ENCODE measurements at places on chromosomes 11 and 22. TPM values are rescaled to one million over a fixed set of nuclear protein-coding genes. Genes with fewer than 3 reads are reported as not detected.

DNA sequence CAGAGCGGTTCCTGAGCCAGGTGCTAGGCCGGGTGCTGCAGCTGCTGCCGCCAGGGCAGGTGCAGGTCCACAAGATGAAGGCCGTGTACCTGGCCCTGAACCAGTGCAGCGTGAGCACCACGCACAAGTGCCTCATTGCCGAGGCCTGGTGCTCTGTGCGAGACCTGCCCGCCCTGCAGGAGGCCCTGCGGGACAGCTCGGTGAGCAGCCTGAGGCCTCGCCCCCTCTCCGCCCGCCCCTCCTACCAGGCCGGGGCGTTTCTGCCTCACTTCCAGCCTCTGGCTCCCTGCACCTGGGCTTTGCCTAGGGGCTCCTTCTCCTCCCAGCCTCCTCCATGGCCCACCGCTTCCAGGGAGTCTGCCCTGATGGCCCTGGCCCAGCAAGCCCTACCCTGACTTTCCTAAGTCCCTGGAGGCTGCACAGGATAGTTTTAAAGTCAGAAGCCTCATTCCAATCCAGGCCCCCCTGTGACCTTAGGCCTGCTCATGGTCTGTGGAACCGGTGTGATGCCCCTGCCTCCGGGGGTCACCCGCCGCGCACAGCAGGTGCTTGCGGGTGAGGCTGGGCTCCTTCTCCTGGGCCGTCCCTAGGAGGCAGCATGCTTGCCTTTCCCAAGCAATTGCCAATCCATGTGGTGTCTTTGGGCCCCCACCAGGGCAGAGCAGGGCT, 5.5 kb downstream of the TCIRG1 start:
- no peak overlapping the region for H3K4me3 ChIP-seq
- no peak for DNase-seq
- no peaks in the 10 kb centered on the region for H3K36me3 ChIP-seq
- H3K27me3 ChIP-seq, result no peaks in the 10 kb centered on the region

DNA sequence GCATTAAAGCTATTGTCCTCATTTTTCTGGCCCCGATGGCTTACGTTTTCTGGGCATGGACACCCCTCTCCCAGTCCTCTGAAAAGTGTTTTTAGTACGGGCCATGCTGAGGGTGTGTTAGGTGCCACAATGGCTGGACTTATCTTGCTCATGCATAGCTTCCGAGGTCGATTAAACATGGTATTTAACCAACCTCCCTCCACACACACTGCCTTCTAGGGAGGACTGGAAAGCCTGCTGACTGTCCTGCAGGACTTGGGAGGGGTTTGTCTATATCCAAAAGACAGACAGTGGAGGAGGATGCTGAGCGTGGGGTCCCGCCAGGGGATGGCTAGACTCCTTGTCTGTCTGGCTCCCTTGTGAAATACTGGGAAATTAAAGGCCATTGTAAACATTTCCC, 95.3 kb downstream of the FBXO7 start:
- DNase-seq, result no peak
- no peaks in the 10 kb centered on the region for H3K36me3 ChIP-seq
- H3K27ac ChIP-seq, result no peak overlapping the region
- H3K4me1 ChIP-seq, result peaks cover 11% of the 10 kb centered on the region
- H3K27me3 ChIP-seq, result peaks cover 6% of the 10 kb centered on the region
- no peak overlapping the region for H3K4me3 ChIP-seq

DNA sequence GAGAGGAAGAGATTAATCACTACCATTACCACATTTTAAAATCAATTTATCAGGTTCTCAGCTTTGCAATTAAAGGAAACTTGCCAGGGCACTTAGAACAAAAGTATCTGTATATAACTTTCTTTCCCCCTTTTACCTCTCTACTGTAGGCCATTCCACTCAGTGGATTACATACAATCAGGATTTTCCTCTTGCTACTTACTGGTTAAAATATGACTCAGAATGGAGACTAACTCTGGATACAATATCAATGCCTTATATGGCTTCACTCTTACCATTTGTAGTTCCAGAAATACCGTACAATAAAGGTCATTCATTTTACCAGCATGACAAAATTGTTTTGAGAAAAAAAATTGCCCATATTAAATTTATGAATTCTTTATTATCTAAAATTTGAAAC, 706.8 kb downstream of the KCNA4 start:
- H3K4me1 ChIP-seq, result no peaks in the 10 kb centered on the region
- no peak for DNase-seq
- no peak overlapping the region for H3K4me3 ChIP-seq
- H3K36me3 ChIP-seq, result peaks cover 2% of the 10 kb centered on the region
- H3K27me3 ChIP-seq, result no peaks in the 10 kb centered on the region

- peak; percentile 35 for DNase-seq
- H3K36me3 ChIP-seq, result no peaks in the 10 kb centered on the region
- H3K27me3 ChIP-seq, result peaks cover 31% of the 10 kb centered on the region
- H3K4me1 ChIP-seq, result peaks cover 28% of the 10 kb centered on the region
- H3K27ac ChIP-seq, result peak overlapping the region; percentile 87
These were observed 8.0 kb downstream of the TMEM86A start for GRCh38 chr11:18706330-18707243.

SHISA8 gene
- total RNA-seq, result 2.0 TPM
